ENCODE measurements at places on chromosomes 13 and 19. TPM values are rescaled to one million over a fixed set of nuclear protein-coding genes. Genes with fewer than 3 reads are reported as not detected.

DNA sequence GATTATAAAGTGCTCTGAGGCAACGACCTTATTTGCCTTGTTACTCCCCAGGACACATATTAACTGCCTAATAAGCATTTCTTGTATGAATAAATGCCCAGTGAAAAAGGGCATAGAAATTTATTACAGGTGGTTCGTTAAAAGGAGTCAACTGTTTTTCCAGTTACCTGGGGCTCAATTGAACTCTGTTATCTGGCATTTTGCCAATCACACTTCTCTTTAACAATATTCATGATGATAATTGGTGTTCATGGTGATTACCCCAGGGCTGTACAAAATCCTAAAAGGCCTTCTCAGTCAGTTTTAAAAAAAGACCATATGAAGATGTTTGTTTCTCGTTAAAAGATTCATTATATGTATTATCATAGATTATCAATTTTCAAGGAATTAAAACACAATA lies 57.1 kb downstream of the KL start:
- no peak for DNase-seq

GRCh38 chr19:2638417-2638940 lies 64.0 kb downstream of the GNG7 start:
- DNase-seq = no peak

The ACP4 gene
- total RNA-seq = not detected

DNA sequence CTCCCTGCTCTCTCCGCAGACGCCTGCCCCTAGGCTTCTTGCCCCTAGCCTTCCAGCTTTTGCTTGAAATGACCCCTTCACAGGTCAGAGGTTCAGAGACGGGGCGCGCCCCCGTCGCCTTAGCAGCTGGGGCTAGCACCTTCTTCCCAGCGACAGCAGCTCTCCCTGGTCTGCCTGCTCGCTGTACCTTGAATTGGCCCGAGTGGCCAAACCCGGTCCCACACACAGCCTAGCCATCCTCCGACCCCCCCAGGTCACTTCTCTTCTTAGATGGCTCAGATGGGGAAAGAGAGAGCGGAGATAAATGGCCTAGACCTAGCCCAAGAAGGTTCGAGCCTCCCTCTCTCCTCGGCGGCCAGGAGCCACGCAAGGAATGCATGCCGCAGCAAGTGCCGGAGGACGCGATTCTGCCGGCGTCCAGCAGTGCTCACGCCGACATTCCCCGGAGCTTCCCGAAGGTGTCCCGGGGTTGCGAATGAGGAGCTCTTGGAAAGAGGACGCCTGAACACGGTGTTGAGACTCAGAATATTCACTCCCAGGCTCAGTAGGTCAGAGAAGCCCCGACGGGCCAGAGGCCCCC lies 1.3 kb downstream of the CDX2 start:
- no peak for DNase-seq

DNA sequence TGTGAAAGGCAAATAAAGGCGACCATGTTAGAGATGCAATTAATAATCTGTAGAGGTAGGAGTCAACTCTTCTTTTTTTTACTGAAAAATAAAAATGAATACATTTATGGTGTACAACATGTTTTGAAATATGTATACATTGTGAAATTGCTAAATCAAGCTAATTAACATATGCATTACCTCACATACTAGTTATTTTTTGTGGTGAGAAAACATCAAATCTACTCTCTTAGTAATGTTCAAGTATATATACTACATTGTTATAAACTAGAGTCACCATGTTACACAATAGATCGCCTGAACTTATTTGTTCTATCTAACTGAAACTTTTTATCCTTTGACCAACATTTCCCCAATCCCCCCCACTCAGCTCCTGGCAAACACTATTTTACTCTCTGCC lies 143.2 kb downstream of the POU4F1 start:
- DNase-seq = no peak

- no peak for DNase-seq
Observed at GRCh38 chr13:60012488-60012887, 151.2 kb downstream of the DIAPH3 start.

The KIR2DL3 gene
- not detected for total RNA-seq

The ZNF724 gene
- 11.7 TPM for total RNA-seq

The CHMP2A gene
- 86.5 TPM for total RNA-seq

The ZNF320 gene
- total RNA-seq = 36.9 TPM

The DMPK gene
- 127 TPM for total RNA-seq
